Activated T-helper 1 cell treated with anti-CD3 and anti-CD28 coated beads, Interleukin-2, amount 50 U/mL, for 16 hours (primary cell): ENCODE measurements at places on chromosomes 7 and 10.

GRCh38 chr7:1554333-1555045 is 1.5 kb downstream of the TMEM184A start:
- no peak for DNase-seq

GRCh38 chr10:98424295-98425254 is 9.6 kb upstream of the PYROXD2 start:
- DNase-seq: no peak

GRCh38 chr10:88911116-88911515 is 31.1 kb downstream of the STAMBPL1 start:
- DNase-seq: no peak

DNA sequence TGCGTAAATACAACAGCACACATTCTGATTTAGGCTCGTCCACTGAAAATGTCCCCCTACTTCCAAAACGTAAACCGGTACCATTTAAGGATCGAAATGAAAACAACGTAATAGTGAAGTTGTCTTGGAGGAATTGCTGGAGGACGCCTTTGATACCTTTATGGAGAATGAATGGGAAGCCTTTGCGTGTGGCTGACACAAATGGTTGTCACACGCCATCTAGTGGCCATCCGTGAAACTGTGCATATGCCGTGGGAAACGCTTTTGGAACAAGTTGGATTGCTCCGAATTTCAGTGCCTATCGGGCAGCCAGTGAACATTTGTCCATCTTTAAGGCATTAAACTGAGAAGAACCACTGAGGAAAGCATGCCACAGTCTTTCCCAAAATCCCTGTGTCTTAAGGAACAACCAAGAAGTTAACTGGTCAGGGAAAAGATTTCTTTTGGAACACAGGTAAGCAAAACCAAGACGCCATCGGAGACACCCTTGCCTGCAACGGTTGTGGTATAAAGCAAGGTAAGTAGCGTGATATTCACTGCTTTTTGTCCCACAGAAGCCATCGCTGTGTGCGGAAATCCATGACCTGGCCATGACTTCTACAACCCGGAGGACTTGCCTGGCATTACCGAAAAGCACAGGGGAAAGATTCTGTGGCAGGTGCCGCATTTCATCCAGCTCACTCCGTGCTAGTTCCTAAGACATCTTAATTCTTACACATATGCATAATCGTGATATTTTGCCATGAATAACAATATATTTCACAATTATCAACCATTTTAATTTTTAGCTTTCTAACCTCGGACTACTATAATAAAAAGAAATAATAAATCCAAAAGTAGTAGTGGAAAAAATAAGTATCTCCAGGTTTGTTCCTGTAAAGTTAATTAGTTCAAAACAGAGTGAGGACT is 100.6 kb downstream of the FAM204A start:
- DNase-seq: peak; percentile 44

DNA sequence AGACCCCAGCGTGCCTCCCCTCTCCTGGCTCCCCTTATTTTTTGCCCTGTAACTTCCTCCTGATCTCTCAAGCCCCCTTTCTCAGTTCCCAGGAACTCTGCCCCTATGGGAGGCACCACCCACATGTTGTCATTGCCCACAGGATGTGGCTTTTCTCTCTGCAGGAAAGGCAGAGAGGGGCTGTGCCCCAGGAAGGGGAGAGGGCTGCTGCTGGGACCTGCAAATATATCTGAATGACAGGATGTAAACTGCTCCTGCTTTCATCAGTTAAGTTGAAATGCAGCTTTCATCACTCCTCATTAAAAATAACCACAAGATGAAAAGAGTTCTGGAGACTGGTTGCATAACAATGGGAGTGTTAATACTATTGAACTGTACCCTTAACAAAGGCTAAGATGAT is 103.3 kb downstream of the CLEC2L start:
- DNase-seq: no peak

- no peak for DNase-seq
These were observed 154.0 kb upstream of the C7orf33 start for GRCh38 chr7:148436571-148436970.

DNA sequence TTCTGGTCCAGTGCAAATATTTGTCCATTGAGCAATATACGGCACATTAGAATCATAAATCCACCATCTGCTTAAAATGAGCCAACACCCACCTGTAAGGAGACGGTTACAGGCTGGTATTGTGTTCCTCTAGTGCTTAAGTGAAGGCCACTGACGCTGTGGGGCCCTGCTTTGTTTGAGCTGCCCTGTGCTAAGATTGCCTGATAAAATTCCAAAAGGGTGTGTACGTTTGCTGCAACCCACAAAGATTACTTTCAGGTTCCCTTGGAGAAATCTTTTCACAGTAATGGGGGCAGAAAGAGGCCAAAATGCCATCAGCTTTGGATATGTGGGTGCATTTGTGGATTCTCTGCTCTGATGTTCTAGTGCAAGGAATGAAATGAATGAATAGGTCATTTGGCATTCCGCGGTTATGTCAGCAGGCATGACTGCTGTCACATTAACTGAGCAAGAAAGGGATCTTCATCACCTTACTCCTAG is 34.4 kb downstream of the AGR3 start:
- DNase-seq: no peak

DNA sequence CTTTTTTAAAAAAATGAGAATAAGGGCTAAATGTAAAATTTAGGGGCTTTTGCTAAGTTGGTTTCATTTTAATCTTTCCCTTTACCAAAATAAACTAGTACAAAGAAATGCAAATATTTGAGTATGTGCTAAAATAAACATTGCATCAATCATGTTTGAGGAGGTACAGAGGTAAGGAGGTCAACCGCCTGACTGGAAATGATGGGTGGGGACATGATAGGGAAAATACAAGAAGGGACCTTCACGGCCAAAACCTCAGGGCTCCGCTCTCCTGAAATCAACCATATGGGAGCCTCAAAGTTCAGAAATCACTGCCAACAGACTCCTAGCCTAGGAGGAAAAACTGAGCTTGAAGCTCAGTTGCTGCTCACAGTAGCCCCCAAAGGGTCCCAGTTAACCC is 207.6 kb downstream of the AHR start:
- DNase-seq: no peak

- DNase-seq: no peak
These were observed 21.8 kb downstream of the SLC35G1 start for GRCh38 chr10:93915598-93915997.

- DNase-seq: no peak
These were observed 87.5 kb upstream of the NRP1 start for GRCh38 chr10:33421789-33422462.

DNA sequence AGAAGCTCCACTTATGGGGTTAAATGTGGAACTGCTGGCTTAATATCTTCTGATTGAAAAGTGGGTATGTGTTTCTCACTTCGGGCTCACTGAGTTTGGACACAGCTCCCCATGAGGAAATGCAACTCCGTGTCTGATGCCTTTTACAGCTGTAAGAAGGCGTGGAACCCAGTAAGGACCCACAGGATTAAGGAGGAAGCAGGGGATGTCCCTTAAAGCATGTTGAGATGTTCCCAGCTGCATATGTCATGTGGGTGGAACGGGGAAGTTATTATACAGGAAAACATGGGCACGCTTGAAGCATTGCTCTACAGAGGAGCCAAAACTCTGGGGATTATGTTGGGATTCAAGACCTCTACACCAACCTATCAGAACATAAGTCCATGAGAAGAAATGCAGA is 224.4 kb downstream of the NEBL start:
- no peak for DNase-seq

DNA sequence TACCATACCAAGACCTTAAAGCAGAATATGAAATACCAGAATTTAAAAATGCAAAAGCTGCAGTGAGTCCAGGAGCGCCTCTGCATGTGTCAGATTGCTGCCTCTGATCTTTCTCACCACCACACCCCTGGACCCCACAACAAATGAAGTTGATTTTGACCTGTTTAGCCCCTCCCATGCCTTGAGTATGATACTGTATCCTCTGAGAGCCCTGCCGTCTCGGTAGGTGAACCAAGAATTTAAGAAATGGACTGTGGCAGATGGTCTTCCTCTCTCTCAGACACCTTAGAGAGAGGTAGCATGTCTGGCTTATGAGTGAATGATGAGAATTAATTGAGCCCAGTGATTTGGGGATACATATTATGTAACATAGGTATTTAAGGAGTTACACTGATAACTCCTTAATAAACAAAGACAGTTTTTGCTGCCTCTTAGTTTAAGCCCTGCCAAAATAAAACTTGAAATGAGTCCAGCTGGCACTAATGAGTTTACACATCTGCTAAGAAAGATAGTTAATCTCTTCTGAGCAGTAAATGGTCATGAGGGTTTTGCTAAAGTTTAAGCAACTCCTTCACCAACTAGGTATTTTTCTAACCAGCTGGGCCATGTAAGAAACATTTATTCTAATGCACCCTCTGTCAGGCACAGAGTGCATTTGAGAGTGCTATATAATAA is 4.5 kb upstream of the TFPI2 start:
- no peak for DNase-seq
